ENCODE measurements at places on chromosomes 5 and 9. TPM values are rescaled to one million over a fixed set of nuclear protein-coding genes. Genes with fewer than 3 reads are reported as not detected.

The CLPTM1L gene
- 80.9 TPM for total RNA-seq

GRCh38 chr5:130965360-130965759 lies 199.7 kb downstream of the HINT1 start:
- no peak for DNase-seq

DNA sequence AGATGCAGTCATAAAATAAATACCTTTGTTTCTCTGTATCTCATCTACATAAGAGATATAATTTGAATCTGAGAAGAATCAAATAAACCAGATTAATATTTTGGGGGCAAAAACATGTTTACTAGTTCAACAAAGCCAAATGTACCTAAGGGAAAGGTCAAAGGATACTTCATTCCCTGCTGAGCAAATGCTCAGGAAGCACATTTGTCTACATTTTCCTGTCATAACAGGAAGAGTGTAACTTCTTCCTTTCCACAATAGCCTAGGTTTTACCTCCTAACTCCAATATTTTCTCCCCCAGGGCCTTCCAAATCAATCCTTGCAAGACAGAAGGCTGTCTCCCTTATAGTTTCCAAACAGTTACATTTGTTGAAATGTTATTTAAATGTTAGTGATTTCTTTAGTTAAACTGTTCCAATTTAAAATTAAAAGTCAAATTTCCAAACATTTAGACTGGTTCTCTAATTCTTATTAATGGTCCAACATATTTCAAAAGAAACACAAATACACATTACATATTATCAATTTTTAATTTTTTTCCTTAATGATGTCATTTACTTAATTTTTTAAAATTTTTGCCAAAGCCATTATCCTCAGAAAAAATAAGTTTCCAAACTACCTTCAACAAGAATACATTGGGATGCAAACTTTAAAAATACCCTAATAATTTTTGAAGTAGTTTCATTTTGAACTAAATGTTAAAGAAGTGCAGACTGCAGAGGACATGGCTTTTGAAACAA lies 67.8 kb downstream of the MEF2C start:
- DNase-seq: no peak

DNA sequence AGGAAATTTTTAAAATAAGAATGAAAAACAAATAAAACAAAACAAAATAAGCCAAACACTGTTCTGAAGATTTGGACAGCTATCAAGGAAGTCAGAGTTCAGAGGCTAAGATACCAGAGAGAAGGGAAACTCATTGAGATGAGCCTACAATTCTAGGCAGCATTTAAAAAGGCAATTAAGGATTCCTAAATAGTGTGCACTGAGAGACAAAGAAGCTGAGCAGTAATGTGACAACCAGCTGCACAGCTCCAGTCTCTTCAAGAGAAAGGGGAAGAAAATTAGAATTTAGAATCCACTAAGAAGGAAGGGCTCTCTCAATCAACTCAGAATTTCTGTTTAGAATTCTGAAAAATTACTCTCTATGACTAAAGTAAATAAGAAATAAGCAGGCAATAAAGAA lies 246.7 kb upstream of the COX7C start:
- no peak for DNase-seq

GRCh38 chr5:74288448-74289108 lies 351.9 kb downstream of the ENC1 start:
- DNase-seq: no peak

- DNase-seq: no peak
Observed at GRCh38 chr9:134544388-134545214, 97.0 kb upstream of the COL5A1 start.

Measured in T-helper 17 cell (primary cell).